ENCODE measurements at places on chromosomes 3 and 15.

DNA sequence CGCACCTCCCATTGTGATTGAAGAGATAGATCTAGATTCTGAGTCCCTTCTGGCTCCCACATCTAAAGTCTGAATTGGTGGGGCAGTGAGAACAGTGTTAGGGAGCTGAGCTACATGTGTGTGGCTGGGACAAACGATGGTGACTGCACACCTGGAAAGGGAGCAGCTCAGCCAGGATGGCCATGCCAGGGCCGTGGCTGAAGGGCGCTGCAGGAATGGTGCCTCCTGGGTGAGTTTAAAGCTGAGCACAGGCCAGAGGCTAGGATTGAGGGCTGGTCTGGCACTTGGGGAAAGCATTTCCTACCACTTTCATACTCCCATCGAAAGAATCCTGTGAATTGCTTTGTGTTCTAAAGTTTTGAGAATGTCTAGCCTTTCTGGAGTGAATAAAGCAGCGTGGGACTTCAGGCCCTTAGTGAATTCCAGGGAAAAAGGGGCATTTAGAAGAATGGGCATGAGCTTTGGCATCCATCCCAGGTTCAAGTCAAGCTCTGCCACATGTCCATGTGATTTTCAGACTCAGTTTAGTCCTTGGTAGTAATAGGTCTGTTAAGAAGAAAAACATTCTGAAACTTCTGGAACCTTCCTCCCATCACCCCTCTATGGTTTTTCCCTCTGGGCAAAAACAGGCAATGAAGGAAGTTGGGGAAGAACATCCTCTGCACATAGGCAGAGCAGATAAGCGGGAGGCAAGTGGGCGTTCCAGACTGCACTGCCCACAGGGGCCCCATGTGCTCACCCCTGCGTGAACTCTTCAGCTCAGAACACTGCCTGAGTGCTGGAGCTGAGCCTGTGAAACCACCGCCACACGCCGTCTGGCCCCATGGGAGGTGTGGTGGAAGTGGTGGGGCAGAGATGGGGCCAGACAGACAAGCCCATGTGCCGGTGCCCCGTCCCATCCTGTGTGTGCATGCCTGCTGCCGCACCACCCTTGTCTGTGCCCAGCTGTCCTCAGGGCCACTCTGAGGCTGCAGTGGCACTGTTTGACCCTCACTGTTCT, 12.9 kb upstream of the CPNE9 start:
- DNase-seq: no peak

DNA sequence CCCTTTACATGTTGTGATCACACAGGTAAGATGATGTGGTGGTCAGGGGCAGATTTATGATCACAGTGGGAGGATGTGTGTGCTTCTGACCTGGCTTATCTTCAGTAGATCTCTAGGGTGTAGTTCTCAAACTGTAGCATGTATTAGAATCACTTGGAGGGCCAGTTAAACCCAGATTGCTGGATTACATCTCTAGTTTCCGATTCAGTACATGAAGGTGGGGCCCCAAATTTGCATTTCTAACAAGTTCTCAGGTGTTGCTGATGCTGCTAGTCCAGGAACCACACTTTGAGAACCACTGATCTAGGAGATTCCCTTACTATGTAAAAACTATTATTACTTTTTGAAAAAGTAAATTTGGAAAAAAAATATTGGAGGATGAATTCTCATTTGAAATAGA, 199.3 kb upstream of the GOLIM4 start:
- no peak for DNase-seq

GRCh38 chr15:69855258-69856000, 242.3 kb downstream of the TLE3 start:
- no peak for DNase-seq

DNA sequence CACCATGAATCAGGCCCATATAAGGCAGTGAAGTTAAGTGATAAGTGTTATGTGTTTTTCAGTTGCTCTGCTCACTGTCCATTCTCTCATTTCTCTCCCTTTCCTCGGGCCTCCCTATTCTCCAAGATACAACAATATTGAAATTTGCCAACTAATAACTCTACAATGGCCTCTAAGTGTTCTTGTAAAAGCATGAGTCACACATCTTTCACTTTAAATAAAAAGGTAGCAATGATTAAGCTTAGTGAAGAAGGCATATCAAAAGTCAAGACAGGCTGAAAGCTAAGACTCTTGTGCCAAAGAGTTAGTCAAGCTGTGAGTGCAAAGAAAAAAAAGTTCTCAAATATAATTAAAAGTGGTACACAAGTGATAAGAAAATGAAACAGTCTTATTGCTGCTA, 675.4 kb downstream of the OTOL1 start:
- no peak for DNase-seq

DNA sequence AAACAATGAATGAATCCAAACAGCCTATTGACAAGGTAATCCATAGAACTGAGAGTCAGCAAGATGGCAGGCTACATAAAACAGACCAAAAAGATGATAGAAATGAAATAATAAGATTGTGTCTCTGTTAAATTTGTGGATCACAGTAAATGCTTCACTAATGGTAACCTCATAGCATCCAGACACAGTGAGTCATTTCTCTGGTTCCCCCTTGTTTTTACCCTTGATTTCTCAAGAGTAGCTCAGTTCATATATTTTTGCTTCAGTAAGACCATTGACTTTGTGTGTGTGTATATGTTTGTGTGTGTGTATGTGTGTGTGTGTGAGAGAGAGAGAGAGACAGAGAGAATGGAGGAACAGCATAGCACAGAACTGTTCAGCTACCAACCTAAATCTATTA, 546.9 kb downstream of the RBMS3 start:
- no peak for DNase-seq

GRCh38 chr3:171497468-171497867, 37.3 kb upstream of the TNIK start:
- DNase-seq: no peak

GRCh38 chr3:184175981-184176376, 1.3 kb downstream of the AP2M1 start:
- no peak for DNase-seq

DNA sequence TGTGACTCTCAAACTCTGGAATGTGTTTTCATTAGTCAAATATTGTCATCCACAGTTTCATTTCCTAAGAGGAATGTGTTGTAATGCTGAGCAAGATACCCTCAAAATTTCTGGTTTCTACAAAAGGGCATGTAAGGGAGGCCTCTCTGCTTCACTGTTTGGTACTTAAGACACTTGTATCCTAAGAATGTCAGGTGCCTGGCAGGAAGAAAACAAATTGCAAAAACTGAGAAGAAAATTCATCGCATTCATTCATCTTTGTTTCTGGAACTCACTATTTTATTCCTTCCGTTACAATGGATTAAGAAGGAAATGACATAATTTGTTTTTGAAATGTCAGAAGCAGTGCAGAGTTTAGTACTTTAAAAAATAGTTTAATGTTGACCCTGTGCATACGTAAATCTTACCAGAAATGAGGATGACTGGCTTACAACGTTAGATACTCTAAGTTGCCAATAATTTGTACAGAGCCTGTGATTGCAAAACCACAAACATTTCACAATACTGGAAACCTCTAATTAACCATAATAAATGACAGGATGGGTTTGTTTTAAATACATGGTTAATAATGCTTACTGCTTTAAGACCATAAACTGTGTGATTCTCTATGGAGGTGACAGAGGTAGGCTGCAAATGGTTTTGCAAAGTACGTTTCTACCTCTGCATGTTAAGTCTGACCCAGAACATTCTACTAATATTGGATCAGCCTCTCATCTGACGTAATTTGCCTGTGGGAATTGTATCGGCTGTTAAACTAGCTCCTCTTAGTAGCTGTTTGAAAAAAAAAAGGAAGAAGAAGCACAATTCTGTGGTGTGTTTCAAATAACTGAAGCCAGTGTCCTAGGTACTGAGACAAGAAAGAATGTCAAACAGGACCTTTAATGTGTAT, 477.8 kb downstream of the RBMS3 start:
- no peak for DNase-seq

DNA sequence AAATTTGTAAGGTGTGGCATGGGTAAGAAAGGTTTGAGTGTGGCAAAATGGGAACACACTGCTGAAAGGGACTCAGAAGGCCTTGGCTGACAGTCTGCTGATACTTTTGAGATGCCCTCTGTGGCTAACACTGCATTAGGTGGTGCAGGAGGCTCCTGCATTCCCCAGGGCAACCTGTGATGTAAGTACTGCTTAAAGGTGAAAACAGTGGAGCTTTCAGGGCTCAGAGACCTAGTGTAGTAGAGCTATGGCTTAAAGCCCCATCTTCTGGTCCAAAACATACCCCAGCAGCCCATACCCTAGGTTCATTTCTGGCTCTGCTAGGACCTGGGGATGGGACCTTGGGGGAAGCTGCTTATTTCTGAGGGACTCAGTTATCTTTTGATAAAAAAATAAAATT, 374.1 kb downstream of the ERC2 start:
- no peak for DNase-seq

DNA sequence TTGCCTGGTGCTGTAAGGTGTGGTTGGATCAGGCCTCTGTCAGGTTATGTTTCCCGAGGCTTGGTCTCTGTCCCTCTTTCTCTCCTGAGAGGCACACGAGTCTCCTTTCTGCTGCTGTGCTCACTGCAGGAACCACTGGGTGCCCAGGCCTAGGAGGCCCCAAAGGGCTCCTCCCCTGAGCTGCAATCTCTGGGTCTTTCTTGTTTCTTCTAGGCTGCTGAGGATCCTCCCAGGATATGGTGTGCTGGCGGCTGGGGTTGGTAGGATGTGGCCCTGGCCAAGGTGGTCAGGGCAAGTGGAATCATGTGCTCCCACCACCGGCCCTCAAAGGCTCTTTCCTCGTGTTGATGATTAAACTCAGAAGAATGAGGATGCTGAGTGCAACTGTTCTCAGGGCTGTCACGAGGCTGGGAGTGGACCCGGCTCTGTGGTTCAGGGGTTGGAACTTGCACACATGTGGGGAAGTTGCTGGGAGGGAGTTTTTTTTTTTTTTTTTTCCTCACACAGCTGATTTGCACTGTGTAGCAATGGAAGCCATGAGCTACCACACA, 43.6 kb upstream of the CTSH start:
- no peak for DNase-seq

DNA sequence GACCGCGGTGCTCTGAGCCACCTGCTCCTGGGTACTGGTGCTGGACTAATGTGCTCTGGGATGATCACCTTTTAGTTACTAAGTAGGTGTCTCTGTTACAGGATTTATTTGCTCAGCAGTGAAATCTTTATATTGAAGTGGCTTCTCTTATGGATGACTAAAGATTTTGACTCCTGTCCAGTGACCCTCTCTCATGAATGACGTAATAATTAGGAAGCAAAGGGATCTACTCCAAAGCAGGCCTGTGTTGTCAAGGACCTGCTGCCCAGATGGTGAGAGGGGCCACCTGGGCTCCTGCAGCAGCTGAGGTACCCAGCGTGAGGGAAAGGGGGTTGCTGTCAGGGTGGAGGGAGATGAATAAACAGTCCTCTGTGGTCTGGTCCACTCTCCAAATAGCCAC, 263.6 kb downstream of the GABRG3 start:
- DNase-seq: no peak

Data from stimulated activated CD4-positive, alpha-beta T cell treated with anti-CD3 and anti-CD28 coated beads, TNF-alpha, amount 100 ng/mL, for 1 hour (primary cell).